ENCODE measurements at places on chromosomes 6 and 20. TPM values are rescaled to one million over a fixed set of nuclear protein-coding genes. Genes with fewer than 3 reads are reported as not detected.
A peak's percentile ranks its signal among the peaks of the same experiment; 100 is the strongest.

DNA sequence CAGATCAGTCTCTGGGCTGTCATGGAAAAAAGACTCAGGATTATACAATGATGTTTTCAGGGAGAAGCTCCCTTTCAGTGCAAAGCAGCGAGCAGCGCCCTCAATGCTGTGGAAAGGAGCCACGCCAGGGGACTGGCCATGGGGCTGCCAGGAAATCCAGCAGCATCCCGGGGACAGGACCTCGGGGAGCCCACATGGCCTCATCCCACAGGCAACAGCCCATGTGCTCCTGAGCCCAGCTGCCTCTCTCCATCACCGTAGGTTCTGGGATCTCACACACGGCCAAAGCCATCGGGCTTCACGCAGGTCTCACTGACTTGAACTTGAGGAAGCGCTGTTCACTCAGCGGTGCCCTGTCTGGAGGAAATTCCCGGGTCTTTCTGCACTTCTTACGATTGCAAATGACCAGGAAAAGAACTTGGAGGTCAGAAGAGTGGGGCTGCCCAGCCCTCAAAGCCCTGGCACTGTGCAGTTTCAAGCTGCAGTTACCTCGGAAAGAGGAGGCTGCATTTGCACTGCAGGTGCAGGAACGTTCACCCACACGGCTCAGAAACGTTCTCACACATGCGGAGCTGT lies 125.9 kb upstream of the THBS2 start:
- peaks cover 20% of the 10 kb centered on the region for H3K27me3 ChIP-seq
- no peak overlapping the region for H3K27ac ChIP-seq
- H3K36me3 ChIP-seq, result peaks cover 17% of the 10 kb centered on the region

DNA sequence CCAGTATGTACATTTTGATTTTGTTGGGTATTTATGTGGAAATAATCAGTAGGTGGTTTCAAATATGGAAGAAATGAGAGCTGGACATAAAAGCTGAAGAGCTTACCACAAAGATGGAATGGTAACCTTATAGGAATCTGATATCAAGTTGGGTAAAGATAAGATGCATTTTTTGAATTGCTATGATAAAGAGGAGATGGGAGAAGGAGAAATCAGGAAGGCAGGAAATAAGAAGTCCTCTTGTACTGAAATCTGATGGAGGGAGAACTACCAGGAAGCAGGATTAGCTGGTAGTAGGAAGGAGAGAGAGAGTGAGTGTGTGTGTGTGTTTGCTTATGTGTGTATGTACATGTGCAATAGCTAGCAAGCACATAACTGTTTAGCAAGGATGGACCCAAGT lies 468.4 kb downstream of the PHF3 start:
- H3K27ac ChIP-seq, result no peak overlapping the region
- no peaks in the 10 kb centered on the region for H3K27me3 ChIP-seq
- H3K4me1 ChIP-seq, result no peaks in the 10 kb centered on the region
- H3K36me3 ChIP-seq, result no peaks in the 10 kb centered on the region
- no peak overlapping the region for H3K4me3 ChIP-seq
- DNase-seq, result no peak

DNA sequence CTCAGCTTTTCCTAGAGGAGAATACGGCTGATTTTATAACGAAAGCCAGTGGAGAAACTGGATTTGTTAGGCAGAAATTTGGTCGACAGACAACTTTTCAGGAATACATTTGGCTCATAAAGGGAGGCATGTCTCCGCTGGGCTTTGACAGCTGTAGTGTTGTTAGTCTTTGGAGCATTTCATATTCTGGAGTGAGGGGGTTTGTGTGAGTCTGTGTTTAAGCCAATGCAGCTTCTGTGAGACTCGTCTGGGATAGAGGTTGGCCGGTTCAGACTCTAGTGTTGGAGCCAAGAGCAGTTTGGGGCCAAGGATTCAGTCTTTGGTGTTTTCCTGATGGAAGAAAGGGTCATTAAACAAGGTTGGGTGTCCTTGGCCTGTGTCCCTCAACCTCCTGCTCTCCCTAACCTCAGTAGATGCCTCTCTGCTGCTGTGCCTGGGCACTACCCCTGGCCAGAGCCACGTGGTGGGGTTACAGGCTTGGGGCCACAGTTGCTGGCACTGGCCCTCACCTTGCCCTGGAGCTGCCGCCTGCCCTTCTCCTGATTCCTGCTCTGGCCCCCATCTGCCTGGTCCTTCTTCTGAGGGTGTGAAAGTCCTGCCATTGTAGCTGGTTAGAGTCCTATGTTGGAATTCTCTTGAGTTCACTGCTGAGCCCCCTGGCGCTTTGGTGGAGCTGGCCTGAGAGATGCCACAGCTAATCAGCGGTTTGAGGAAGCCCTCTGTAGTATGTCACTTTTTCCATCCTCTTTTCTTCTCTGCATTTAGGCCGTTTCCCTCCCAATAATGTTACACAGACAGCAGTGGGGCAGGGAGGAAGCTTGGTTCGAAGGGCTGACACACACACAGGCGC lies 6.9 kb downstream of the PTK7 start:
- no peak for DNase-seq
- H3K27me3 ChIP-seq, result peaks cover 12% of the 10 kb centered on the region
- H3K36me3 ChIP-seq, result no peaks in the 10 kb centered on the region

- no peak overlapping the region for H3K27ac ChIP-seq
- DNase-seq, result no peak
- no peaks in the 10 kb centered on the region for H3K36me3 ChIP-seq
- peaks cover 26% of the 10 kb centered on the region for H3K4me1 ChIP-seq
- no peaks in the 10 kb centered on the region for H3K27me3 ChIP-seq
These were observed 9.3 kb upstream of the BCAS1 start for GRCh38 chr20:54079652-54080051.

Gene TMEM170B
- 0.30 TPM for polyA plus RNA-seq

GRCh38 chr6:156556811-156557210 lies 220.4 kb upstream of the ARID1B start:
- no peak for DNase-seq
- peaks cover 3% of the 10 kb centered on the region for H3K27me3 ChIP-seq
- peaks cover 15% of the 10 kb centered on the region for H3K4me1 ChIP-seq
- peak overlapping the region; percentile 66 for H3K27ac ChIP-seq

DNA sequence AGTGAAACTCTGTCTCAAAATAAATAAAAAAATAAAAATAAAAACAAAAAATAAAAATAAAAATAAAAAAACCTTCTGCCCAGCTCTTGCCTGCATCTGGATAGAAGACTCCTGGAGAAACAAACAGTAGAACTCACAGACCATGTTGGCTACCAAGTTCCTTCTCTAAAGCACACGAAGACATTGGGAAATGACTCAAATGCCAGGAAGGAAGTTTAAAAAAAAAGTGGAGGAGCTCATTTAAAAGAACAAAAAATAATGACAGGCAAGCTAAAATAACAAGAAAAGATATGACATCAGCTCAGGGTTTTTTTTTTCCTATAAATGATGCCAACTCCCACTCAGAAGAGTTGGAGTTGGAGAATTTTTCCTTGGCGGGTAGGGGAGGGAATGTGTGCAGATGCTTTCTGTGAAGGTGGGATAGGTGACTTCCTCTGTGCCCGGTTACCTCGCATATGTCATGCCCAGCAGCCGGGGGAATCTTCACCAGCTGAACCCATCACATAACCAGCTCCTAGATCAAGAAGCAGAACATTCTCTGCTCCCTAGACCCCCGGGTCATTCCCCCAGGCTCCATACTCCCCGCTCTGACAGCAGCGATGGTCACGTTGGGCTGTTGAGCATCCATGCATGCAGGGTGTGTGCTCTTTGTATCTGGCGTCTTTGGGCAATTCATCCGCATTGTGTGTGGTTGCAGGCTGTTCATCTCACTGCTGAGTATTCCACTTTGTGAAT lies 17.3 kb upstream of the CD93 start:
- H3K4me3 ChIP-seq, result no peak overlapping the region
- no peak for DNase-seq
- no peaks in the 10 kb centered on the region for H3K4me1 ChIP-seq
- no peaks in the 10 kb centered on the region for H3K36me3 ChIP-seq
- H3K27me3 ChIP-seq, result no peaks in the 10 kb centered on the region

DNA sequence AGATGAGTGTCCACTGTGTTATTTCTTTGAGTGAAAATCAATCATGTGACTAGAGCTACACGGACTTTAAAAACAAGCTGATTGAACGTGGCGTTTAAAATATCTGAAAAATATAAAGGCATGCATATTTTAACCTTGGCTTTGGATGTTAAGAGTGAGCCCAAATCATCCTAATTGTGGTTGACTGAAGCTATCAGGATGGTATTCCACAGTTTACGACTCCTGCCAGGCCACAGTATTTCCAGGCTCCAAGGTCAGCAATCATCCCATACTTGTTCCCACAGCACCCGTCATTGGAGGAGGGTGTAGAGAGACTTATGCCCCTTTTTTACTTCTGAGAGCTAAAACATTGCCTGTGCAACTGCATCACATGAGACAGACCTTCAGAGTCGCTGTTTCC lies 43.2 kb upstream of the TMX4 start:
- no peaks in the 10 kb centered on the region for H3K36me3 ChIP-seq
- DNase-seq, result no peak
- no peaks in the 10 kb centered on the region for H3K4me1 ChIP-seq
- H3K27ac ChIP-seq, result no peak overlapping the region

- no peak for DNase-seq
- no peaks in the 10 kb centered on the region for H3K36me3 ChIP-seq
- H3K27me3 ChIP-seq, result peaks cover 12% of the 10 kb centered on the region
- H3K4me3 ChIP-seq, result peak overlapping the region; percentile 95
- H3K27ac ChIP-seq, result peak overlapping the region; percentile 88
These were observed 7.1 kb downstream of the L3MBTL1 start for GRCh38 chr20:43514648-43514999.
